Omental fat pad (tissue), 4 donors: ENCODE measurements at places on chromosomes 2 and 18.

- no peak for DNase-seq
Measured at GRCh38 chr2:214180686-214181085, 230.2 kb upstream of the VWC2L start.

GRCh38 chr2:157866202-157866601 lies 9.9 kb downstream of the ACVR1 start:
- no peak for DNase-seq

- no peak for DNase-seq
Measured at GRCh38 chr2:191675807-191676721, 1.9 kb upstream of the NABP1 start.

DNA sequence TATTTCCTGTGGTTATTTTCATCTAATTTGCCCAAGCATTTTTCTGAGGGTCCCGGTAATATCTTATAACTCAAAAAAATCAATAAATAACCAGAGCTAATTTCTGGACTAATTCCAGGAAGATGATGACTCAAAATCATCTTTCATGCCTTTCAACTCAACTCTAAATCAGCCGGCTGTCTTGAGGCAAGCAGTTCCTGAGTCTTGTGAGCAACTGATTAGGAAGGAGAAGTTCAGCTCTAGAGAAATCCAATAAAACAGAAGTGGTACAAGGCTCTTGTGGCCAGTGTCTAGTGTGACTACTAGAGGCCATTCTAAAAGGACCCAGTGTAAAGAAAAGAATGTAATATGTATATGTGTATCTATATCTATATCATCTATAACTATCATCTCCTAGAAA lies 890.4 kb downstream of the TRIB2 start:
- DNase-seq, result no peak

GRCh38 chr2:48364100-48364499 lies 165.9 kb upstream of the STON1 start:
- no peak for DNase-seq
